ENCODE measurements at places on chromosomes 7 and 10. TPM values are rescaled to one million over a fixed set of nuclear protein-coding genes. Genes with fewer than 3 reads are reported as not detected.

Gene CDH23
- total RNA-seq, result under 0.01 TPM

Gene SLC39A12
- under 0.01 TPM for total RNA-seq

Gene GPR15LG
- not detected for total RNA-seq

Gene ZSCAN21
- total RNA-seq, result 6.2 TPM

Gene NUDT5
- total RNA-seq, result 43.6 TPM

Gene ACTR3C
- total RNA-seq, result 4.7 TPM

Gene EPO
- not detected for total RNA-seq

Gene C10orf62
- not detected for total RNA-seq

Gene EVX1
- total RNA-seq, result not detected

Gene TMEM106B
- total RNA-seq, result 29.6 TPM

Gene MSMB
- not detected for total RNA-seq

Gene CRPPA
- 1.2 TPM for total RNA-seq

Gene METTL2B
- 22.6 TPM for total RNA-seq

Gene PAPOLB
- 0.25 TPM for total RNA-seq

Gene CHCHD2
- total RNA-seq, result 295 TPM

Gene ITGB8
- 2.2 TPM for total RNA-seq

Gene MOSPD3
- total RNA-seq, result 6.7 TPM

Gene WEE2
- total RNA-seq, result 0.13 TPM

Gene OPALIN
- not detected for total RNA-seq

Gene PRKAR2B
- total RNA-seq, result 12.0 TPM

Gene AIMP2
- 43.9 TPM for total RNA-seq

Gene CRTAC1
- total RNA-seq, result 4.6 TPM

Gene GPR158
- not detected for total RNA-seq

Gene CDC14C
- total RNA-seq, result not detected

Gene DLX6
- total RNA-seq, result not detected

Gene ZNF736
- 6.8 TPM for total RNA-seq

Gene HOXA13
- not detected for total RNA-seq

Gene DPY19L1
- 53.1 TPM for total RNA-seq

Gene TUBB8
- not detected for total RNA-seq

Gene ABCC2
- 0.51 TPM for total RNA-seq

Gene LBX1
- not detected for total RNA-seq

Gene ZNF467
- 4.5 TPM for total RNA-seq

Gene FAM25G
- not detected for total RNA-seq

Gene SFXN4
- total RNA-seq, result 9.4 TPM

Gene ZNF735
- not detected for total RNA-seq

Gene JAKMIP3
- under 0.01 TPM for total RNA-seq

Gene PNLIPRP2
- total RNA-seq, result not detected

Gene CADPS2
- total RNA-seq, result 49.2 TPM

Gene TFPI2
- 290 TPM for total RNA-seq

Gene MBL2
- not detected for total RNA-seq

All from dermis microvascular lymphatic vessel endothelial cell (primary cell).